ENCODE measurements at places on chromosomes 4 and X.

DNA sequence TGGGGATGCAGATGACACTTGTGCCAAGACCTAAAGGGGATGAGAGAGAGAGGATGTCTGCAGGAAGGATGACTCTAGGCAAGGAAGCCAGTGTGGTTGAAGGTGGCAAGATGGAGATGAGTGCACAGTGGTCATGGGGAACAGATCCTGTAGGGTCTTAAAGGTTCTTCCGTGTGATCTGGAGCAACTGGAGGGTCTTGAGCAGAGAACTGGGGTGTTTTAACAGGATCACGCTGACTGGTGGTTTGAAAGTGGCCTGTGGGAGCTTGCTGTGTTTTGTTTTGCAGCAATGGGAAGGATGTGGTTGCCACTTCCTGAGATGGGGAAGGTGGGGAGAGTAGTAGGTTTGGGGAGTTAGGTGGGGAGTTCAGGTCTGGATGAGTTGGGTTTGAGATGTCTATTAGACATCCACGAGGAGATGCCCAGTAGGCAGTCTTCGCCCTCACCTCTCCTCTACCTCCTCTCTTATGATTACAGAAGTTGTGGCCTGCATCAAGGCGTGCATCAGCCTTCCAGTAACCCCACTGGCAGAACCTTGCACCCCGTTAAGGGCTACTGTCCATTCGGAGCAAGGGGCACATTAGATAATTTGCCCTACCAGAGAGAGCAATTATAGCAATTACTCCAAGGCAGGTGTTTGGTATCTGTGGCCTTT is 1.4 kb upstream of the STBD1 start:
- no peak for DNase-seq

- DNase-seq: peak; percentile 55
Observed at GRCh38 chr4:159400558-159401225, 297.8 kb downstream of the RAPGEF2 start.

GRCh38 chrX:19194285-19195242 is 72.3 kb upstream of the ADGRG2 start:
- DNase-seq: no peak

DNA sequence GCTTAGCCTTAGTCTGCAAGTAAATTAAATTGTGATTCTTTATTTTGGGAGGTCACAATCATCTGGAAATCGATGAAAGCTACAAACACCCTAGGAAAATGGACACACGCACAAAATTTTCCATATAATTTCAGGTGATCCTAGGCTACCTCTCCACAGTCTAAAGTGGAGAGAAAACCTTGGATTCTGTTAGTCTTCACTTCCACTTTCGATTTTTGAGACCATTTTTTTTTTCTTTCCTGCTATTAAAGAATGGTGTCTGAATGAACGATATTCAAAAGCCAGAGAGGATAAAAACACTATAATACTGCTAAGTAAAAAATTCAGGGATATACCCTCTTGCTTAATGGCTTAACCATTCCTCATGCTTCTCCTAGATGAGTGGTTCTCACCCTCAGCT is 1.7 kb downstream of the FBXL5 start:
- no peak for DNase-seq

DNA sequence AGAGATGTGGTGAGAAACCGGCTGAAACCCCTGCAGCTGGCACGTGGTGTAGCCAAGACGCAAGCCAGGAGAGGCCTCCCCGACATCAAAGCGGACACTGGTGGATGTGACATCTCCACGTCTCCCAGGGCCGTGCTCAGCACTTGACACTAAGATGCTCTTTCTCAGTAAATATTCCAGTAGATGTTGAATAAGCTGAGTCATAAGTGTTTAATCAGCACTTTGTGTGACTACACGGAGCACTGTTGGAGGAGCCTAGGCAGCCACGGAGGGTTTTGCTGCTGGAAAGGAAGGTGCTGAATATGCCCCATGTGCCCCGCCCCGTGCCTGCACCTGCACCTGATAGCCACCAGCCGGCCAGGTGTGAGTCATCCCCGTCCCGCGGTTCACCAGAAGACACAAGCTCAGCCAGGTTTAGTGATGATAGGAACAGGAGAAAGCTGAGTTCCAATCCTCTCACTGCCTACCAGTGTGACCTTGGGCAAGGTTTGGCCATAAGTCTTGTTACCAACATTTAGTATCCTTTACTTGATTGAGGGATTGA is 29.0 kb upstream of the C4orf50 start:
- no peak for DNase-seq

DNA sequence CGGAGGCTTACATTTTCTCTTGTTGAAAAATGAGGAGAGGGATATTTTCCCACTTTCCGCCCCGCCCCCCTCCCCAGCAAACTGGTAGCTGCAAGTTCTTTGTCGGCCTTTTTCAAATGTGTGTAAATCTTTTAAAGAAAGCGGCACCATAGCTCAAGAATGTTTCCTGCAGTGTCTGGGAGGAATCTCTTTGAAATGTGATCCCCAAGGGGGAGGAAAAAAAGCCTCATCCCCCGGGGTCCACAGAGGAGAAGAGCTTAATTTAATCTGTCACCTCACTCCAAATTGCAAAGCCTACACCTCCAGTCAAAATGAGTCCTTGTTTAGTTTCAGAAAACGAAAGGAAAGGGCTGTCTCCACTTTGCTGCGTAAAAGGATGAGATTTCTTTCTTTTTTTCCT is 34.8 kb downstream of the ASMT start:
- DNase-seq: no peak

- DNase-seq: no peak
Observed at GRCh38 chr4:187903106-187903505, 92.5 kb upstream of the ZFP42 start.

DNA sequence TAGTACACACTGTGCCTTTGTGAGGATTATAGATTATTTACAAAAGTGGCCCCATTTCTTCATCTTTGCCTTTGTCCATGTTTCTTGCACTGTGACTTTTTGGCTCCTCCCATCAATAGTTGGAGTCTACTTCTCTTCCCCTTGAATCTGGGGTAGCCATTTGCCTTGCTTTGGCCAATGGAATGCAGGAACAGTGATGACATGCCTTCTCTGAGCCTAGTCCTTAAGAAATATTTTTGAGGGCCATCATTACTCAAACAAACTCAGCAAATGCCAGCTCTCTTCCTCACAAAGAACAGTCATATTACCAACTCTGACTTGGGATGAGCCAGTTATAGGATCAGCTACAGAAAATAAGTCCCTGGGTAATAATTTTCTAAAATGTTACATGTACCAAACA is 189.6 kb downstream of the FRMPD4 start:
- DNase-seq: no peak

GRCh38 chr4:126976850-126977632 is 655.7 kb upstream of the INTU start:
- no peak for DNase-seq

DNA sequence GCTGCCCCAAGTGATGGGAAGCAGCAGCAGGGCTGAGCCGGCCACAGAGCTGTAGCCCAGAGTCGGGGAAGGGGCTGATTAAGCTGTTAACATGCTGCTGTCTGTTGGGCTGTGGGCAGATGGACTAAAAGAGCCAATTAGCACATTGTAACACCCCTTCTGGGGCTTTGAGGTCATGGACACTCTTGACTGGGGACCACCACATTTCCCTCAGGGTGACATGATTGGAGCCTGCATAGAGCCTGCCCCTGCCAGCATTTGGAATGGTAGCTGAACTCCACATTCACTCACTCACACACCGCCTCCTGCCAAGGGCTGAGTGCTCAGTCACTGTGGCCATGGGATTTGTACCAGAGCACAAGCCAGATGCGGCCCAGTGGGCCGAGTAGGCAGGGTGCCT is 646.9 kb downstream of the FAT4 start:
- DNase-seq: no peak

GRCh38 chrX:78522601-78523000 is 136.5 kb downstream of the RTL3 start:
- no peak for DNase-seq

GRCh38 chr4:10688022-10688421 is 3.5 kb upstream of the CLNK start:
- no peak for DNase-seq

- peak; percentile 61 for DNase-seq
Observed at GRCh38 chr4:25938787-25939186, 24.8 kb downstream of the SMIM20 start.

- DNase-seq: no peak
Observed at GRCh38 chr4:90990284-90990683, 863.1 kb downstream of the CCSER1 start.

- DNase-seq: no peak
Observed at GRCh38 chr4:6727081-6727942, 11.3 kb downstream of the BLOC1S4 start.

DNA sequence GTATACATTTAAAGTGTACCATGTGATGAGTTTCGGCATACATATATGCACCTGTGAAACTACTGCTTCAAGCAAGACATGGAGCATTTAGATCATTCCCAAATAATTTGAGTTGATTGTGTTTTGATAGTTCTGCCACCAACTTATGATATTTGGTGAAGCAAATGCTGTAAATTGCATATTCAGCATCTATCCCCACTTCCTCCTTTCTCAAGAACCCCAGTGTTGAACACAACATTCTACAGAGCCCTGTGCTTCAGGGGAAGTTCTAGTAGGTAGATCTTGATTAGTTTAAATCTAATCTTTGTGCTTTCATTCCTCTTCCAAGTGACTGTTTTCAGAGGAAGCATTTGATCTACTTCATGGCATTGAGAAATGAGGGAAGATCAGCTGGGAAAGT is 5.4 kb upstream of the SHROOM3 start:
- DNase-seq: peak; percentile 45

DNA sequence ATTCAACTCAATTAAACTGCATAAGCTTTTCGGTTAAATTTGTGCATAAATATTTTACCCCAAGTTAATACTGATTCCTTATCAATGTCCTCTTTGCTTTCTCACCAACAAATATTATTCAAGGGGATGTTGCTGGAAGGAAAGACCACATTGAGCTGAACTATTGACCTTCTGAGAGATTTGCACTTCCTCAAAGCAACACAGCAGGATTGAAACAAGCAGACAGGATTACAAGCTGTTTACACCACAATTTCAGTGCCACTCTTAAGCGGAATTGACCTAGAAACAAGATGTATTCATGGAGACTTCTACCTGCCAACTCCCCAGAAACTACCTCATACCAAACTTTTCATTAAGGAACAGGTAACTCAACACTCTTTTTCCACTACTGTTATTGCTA is 96.5 kb upstream of the DUSP21 start:
- DNase-seq: peak; percentile 28

GRCh38 chr4:26238426-26238777 is 82.4 kb upstream of the RBPJ start:
- no peak for DNase-seq

- no peak for DNase-seq
Observed at GRCh38 chr4:99860521-99860920, 33.7 kb downstream of the LAMTOR3 start.

GRCh38 chr4:168019921-168020320 is 72.4 kb upstream of the ANXA10 start:
- DNase-seq: no peak

DNA sequence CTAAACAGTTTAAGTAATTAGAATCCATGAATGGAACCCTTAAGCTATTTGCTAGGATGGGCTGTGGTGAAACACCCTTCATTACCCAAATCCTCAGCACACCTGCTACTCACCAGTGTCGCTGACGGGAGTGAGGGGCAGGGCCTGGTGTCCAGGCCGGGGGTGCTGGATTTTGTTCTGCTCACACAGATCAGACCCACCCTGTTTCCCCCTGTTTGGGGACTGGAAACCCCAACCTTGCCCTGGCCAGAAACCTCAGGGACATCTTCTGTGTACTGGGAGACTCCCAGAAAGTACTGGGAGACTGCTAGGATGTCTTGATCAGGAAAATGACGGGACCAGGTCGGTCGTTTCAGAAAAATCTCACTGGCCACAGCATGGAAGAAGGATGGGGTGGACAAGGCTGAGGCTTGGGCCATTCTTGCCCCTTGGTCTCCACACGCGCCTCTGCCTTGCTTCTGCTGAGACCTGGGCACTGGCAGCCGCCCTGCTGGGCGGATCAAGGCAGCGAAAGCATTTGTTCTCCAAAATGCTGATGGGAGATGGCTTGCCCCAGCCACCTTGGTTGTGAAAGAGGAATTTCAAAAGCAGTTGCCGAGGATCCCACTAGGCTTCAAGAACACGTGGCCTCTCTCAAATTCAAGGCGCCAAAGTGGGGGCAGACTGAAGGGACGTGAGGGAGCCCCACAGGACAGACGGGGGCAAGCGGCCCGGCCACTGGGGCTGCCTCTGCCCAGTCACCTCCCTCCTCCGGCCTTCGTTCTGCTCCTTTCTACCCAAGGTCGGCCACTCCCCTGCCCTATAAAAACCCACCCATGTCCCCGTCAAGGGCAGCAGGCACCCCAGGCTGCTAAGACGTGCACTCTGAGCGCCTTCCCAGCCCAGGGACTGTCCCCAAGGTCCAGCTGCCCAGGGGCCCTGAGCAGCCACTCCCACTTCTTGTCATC is 23.5 kb upstream of the PDE6B start:
- DNase-seq: no peak

- DNase-seq: no peak
Observed at GRCh38 chr4:17103231-17103630, 204.8 kb upstream of the LDB2 start.

DNA sequence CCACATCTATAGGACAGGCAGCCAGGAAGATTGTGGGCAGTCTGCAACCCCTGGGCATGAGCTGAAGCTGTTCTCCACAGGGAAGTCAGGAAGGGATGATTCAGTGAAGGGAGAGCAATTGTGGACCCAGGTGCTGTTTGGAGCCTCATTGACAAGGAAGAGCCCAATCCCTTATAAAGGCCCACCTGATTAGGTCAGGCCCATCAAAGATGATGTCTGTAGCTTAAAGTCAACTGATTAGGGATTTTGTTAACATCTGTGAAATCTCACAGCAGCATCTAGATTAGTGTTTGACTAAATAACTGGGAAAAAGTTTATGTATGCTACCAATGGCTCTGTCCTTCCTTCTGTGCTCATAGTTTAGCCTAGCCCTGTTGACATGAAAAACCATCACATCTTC is 127.5 kb downstream of the FRAS1 start:
- DNase-seq: no peak

- DNase-seq: peak; percentile 13
Observed at GRCh38 chrX:70979136-70979762, 48.4 kb upstream of the SLC7A3 start.

DNA sequence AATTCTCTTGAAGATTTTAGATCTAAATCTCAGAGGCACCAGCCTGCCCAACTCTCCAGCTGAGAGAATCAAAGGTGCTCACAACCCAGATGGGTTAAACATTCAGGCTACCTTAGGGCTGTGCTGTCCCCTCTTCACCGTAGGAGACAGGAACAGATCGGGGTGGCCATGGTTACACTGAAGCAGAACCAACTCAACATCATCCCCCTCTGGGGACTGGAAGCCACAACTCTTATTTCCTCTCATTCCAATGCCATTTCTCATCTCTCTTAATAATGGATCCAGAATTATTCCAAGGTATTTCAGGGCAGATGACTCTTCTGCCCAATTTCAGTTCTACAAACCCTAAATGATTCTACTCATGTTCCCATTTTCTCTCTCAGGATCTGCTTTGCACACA is 109.7 kb downstream of the NKX6-1 start:
- DNase-seq: no peak

- DNase-seq: no peak
Observed at GRCh38 chrX:54044877-54045338, 635 bp upstream of the PHF8 start.

All from suppressor macrophage (primary cell).